Fibroblast of skin of scalp (primary cell): ENCODE measurements at places on chromosomes 1 and 21.

DNA sequence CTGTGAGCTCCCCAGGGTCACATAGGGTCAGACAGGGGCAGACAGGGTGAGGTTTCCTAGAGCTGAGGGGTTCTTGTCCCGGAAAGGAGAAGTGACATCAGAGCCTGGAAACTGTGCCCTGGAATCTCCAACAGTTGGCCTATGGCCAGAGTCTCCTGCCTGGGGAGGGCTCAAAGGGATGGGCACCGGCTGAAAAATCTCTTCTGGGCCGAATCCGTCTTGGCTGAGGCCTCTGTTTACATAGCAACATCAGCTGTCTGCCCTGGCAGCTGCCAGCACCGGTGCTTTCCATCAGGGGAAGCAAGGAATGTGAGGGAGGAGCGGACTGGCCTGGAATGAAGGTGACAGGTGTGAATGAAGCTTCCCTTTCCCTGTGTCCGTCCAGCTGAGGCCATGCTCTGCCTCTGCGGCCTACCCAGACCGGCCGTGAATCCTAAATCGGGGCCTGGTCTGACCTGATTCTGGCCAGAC, 30.7 kb downstream of the VASH2 start:
- DNase-seq, result no peak

GRCh38 chr1:212606395-212607205, 2.0 kb upstream of the ATF3 start:
- no peak for DNase-seq

DNA sequence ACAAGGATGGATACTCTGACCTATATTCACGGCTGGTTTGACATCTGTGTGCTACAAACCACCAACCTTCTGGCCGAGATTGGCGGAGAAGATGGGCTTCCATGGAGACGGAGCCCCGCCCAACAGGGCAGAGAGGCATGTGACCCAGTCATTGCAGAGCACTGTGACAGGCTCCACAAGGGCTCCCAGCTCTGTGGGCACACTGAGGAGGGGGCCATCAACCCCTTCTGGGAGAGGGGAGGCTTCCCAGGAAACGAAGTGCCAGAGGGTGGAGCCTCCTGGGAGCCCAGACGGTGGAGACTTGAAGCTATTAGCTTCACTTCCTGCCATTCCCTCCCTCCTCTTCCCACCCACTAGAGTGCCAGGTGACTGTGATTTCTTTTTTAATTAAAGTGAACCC, 71.6 kb upstream of the IFFO2 start:
- DNase-seq, result no peak

- no peak for DNase-seq
Measured at GRCh38 chr21:18769599-18769998, 366.0 kb upstream of the TMPRSS15 start.

DNA sequence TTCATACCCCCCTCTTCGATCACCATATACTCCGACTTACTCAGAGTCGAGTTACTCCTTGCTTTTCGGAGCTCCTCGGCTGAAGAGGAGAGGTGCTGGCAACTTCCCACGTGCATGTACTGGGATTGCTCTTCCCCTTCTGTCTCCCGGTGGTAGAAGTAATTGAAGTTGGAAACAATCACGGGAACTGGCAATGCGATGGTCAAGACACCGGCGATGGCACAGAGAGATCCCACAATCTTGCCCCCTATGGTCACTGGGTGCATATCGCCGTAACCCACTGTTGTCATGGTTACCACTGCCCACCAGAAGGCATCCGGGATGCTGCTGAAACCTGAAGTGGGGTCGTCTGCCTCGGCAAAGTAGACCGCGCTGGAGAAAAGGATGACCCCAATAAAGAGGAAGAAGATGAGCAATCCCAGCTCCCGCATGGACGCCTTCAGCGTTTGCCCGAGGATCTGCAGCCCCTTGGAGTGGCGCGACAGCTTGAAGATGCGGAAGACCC, 1.5 kb downstream of the KCNA3 start:
- DNase-seq, result no peak

- DNase-seq, result no peak
Measured at GRCh38 chr1:19317126-19317910, 5.2 kb downstream of the SLC66A1 start.

GRCh38 chr1:30689901-30690645, 33.3 kb downstream of the MATN1 start:
- DNase-seq, result no peak

DNA sequence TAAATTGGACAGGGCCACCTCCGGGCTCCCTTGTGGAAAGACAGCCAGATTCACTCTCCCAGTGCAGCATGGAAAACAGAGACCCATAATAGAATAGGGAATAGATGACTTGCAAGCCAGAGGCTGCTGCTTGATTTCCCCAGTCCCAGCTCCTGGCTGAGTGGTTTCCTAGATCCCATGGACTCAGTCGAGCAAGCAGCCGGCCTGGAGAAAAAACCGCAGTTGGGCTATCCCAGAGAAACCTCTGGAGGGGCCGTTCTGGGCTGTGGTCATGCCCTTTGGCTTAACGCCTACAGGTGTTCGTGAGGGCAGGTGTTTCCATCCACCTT, 61.7 kb downstream of the ELK4 start:
- no peak for DNase-seq

- peak; percentile 6 for DNase-seq
Measured at GRCh38 chr1:191752342-191752741, 405.9 kb upstream of the RGS18 start.
